ENCODE measurements at places on chromosomes 1 and 21. TPM values are rescaled to one million over a fixed set of nuclear protein-coding genes. Genes with fewer than 3 reads are reported as not detected.

DNA sequence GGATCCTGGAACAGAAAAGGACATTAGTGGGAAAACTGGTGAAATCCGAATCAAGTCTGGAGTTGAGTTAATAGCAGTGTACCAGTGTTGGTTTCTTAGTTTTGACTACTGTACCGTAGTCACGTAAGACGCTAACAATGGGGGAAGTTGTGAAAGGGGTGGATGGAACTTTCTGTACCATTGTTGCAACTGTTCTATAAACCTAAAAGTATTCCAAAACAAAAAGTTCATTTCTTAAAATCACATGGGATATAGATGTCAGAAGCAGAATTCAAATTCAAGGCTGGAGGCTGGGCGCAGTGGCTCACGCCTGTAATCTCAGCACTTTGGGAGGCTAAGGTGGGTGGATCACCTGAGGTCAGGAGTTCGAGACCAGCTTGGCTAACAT lies 16.9 kb downstream of the ARHGEF19 start:
- no peaks in the 10 kb centered on the region for H3K4me1 ChIP-seq
- no peak overlapping the region for H3K4me3 ChIP-seq
- no peaks in the 10 kb centered on the region for H3K36me3 ChIP-seq
- no peak for DNase-seq

DNA sequence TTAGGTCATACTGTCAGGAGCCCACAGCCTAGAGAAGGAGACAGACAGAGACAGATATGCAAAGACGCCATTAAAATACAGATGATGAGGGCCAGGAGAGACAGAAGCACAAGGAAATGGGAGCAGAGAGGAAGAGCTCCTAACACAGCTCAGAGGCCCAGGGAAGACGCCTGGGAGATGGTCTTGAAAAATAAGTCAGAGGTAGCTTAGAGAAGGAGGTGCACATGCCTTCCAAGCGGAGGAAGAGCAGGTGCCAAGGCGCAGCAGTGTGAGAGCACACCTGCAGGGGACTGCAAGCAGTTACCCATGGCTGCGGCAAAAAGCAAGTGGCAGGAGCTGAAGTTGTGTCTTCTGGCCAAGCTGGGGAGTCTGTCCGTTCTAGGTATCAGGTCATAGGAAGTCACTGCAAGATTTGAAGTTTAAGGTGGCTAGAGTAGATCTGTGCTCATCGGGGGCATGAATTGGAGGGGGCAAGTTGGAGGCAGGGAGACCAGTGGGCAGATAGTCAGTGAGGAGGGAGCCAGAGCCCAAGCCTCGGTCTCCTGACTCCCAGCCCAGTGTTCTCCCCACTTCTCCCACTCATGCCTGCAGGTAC lies 1.3 kb upstream of the TRABD2B start:
- H3K27ac ChIP-seq, result no peak overlapping the region
- H3K36me3 ChIP-seq, result no peaks in the 10 kb centered on the region
- H3K4me3 ChIP-seq, result no peak overlapping the region
- H3K4me1 ChIP-seq, result peaks cover 11% of the 10 kb centered on the region

GRCh38 chr1:85818371-85818770 lies 110.1 kb upstream of the ZNHIT6 start:
- H3K4me3 ChIP-seq, result no peak overlapping the region
- H3K4me1 ChIP-seq, result peaks cover 9% of the 10 kb centered on the region
- no peaks in the 10 kb centered on the region for H3K27me3 ChIP-seq
- DNase-seq, result no peak
- no peak overlapping the region for H3K27ac ChIP-seq

GRCh38 chr1:34983700-34984355 lies 1.3 kb downstream of the TMEM35B start:
- peak overlapping the region; percentile 93 for H3K27ac ChIP-seq
- DNase-seq, result no peak
- H3K4me1 ChIP-seq, result peaks cover 26% of the 10 kb centered on the region
- H3K36me3 ChIP-seq, result no peaks in the 10 kb centered on the region

The LCE3D gene
- not detected for total RNA-seq

The OR2M2 gene
- not detected for total RNA-seq
